ENCODE measurements at places on chromosomes 2 and 18.
A peak's percentile ranks its signal among the peaks of the same experiment; 100 is the strongest.

GRCh38 chr2:39370101-39370500 lies 67.0 kb downstream of the MAP4K3 start:
- DNase-seq = no peak

DNA sequence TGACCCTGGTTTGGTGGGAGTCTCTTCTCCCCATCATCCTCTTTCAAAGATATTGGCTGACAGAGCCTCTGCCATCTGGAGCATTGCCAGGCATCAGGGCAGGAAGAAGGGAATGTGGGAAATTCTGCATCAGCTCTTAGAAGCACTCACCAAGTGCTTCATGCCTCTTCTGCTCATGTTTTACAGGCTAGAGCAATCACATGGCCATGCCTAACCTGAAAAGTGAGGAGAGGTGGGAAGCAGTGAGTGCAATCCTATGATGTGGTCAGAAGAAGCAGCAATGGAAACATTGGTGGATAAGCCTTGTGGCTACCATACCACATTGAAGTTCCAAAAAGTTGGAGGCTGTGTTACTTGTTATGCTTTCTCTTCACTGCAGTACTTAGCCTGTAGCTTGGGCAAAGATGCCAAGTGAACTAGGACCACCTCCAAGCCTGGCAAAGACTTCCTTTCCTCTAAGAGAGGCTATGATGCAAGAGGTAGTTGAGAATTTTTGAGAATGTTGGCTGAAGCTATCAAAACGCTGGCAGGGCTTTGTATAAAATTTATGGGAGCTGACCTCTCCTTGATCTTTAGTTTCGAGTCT lies 64.1 kb downstream of the BCL2L11 start:
- DNase-seq = no peak

- DNase-seq = no peak
Measured at GRCh38 chr2:205766779-205767359, 84.6 kb downstream of the NRP2 start.

- DNase-seq = no peak
Measured at GRCh38 chr2:15311201-15311907, 249.8 kb downstream of the NBAS start.

DNA sequence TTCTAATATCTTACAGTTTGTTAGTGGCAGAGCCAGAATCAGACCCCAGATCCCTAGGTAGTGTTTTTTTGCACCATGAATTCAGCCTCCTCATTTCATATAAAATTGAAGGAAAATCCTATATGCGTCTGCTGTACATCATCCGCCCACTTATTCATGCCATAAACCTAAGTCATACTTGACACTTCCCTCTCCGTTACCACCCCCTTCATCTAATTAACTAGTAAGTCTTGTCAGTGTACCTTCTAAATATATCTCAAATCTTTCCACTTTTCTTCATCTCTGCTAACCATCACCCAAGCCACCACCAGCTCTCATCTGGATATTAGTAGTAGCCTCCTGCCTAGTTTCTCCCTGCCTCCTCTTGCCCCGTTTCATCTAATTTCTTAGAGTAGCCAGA lies 248.7 kb upstream of the SIX3 start:
- DNase-seq = no peak

DNA sequence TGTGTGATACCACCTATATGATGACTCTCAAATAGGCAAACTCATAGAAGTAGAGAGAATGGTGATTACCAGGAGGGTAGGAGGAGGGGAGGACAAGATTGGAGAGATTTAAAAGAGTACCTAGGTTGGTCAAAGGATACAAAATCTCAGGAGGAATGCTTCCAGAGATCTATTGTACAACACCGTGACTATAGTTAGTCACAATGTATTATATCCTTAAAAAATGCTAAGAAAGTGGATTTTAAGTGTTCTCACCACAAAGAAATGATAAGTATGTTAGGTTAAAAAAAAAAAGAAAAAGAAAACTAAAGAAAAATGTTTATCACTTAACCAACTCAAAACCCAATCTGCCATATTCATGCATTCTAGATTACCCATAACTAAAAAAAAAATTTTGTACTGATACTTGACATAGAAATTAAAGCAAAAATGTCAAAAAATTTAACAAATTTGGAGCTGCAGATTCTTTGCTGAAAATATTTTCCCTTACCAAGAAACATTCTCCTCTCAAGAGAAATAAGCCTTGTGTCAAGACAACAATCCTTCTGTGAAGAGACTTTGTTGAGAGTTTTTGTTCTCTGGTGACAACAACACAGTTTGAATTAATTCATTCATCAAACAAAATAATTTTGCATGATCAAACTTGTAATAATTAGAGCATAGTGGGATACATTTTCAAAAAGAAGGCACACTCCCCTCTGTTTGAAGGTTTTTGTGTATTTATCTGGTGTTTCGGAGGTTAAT lies 213.1 kb downstream of the DNER start:
- no peak for DNase-seq

GRCh38 chr2:62192811-62193210 lies 3.1 kb upstream of the B3GNT2 start:
- no peak for DNase-seq

DNA sequence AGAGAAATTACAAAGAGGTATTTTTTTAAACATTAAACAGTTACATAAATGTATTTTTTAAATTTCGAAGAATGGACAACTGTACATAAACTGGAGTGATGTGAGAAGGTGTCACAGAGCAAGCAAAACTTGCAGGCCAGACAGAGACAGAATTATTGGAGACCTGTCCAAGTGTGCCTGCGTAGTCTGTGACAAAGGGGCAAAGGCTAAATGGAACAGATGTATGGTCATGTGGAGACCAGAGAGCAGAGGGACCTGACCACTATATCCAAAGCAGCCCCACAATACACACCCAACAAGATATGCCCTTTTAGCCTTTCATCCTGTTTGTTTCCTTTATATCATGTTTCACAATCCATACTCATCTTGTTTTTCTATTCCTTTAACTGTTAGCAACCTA lies 225.3 kb upstream of the VWC2L start:
- no peak for DNase-seq

- DNase-seq = no peak
Measured at GRCh38 chr2:6800553-6800952, 65.2 kb downstream of the CMPK2 start.

- no peak for DNase-seq
Measured at GRCh38 chr2:2320486-2321199, 10.4 kb downstream of the MYT1L start.

DNA sequence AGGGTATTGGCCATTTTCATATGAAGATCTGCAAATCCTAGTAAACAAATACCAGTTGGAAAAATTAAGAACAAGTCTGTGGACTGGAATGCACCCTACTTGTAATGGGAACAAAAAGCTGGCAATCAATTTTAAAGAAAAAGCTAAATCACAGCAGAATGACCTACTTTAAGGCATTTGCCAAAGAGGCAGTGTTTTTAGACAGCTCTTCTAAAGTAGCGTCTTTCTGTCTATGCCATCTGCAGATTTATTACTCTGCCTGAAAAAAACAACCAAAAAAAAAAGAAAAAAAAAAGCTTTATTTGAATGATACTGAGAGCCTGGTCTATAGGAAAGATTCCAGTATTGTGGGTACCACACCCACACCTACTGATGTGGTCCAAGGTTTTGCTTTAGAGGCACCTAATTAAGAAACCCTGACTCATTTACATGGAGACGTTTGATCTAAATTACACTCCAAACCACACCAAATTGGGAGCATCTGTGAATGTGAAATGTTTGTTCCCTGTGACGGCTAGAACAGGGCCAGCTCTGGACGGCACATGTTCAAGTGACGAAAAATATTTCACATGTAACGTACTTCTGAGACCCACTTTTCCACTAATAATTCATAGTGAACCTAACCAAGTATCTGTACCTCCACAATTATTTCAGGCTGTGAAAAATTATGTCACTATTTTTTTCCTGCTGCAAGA lies 597.1 kb downstream of the ARHGAP15 start:
- DNase-seq = no peak

DNA sequence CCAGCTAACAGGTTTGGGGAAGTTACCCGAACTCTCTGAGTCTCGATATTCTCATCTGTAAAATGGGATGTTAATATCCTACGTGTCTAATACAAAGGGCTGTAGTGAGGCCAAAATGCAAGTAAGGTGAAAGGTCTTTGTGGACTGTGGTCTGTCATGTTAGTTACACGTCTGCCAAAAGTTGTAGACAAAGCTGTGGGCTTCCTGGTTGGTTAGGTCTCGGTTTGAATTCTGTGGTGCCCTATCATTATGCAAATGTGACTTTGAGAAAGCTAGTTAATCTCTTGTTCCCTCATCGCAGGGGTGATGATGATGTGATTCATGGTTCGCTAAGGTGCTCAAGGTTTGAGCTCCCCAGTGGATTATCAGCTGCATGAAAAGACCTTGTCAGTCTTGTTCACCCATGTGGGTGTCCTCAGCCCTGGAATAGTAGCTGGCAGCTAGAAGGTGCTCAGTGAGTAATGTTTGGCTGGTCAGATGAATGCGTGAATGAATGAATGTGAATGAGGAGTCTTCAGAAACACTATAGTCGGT lies 23.1 kb downstream of the TRIB2 start:
- DNase-seq = no peak

GRCh38 chr2:143533846-143534245 lies 404.6 kb downstream of the ARHGAP15 start:
- no peak for DNase-seq

GRCh38 chr2:187429989-187430388 lies 18.1 kb downstream of the CALCRL start:
- DNase-seq = peak; percentile 49

- DNase-seq = no peak
Measured at GRCh38 chr18:3179430-3180089, 40.2 kb downstream of the MYOM1 start.

DNA sequence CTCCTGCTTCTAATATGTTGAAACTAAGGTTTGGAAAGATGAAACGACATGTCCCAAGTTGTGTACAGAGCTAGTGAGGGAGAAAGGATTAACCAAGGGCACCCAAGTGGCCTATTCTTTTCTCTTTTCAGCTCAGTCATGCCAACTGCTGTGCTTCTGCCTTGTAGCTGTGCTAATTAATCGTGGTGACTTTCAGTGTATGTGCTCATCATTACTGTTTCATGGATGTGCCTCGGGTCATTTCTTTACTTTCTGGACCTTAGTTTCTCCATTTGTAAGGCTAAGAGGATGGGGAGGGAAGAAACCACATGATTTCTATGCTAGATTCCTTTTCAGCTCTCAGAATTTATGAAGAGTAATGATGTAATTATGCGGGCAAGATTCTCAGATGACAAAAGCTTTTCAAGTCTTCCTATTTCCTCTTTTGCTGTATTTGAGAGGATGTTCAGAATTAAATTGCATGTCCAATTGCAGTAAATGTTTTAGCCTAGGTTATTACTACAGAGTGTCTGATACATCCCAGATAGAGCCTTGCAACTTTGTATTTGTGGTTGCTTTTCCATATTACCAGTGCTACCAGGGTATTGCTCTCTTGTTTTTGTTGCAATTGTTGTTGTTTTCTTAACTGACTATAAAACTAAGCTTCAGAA lies 621.2 kb downstream of the CNTNAP5 start:
- DNase-seq = no peak

DNA sequence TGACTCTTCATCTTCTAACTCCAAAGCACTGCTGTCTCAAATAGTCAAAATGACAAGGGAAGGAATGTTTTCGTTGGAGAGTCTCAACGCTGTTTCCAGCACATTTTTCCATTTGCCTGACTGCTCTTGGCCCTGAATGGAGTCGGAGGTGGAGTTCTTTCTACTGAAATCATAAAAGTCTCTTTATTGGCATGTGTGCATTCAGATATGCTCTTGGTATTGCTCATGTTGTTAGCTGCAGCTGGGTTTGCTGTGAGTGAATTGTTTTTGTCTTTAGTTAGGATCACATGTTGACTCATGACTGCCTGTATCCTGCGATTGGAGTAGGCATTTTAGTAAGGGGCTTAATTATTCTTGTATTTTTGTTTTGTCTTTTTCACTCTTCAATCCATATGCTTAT lies 16.8 kb downstream of the TMEM17 start:
- no peak for DNase-seq

DNA sequence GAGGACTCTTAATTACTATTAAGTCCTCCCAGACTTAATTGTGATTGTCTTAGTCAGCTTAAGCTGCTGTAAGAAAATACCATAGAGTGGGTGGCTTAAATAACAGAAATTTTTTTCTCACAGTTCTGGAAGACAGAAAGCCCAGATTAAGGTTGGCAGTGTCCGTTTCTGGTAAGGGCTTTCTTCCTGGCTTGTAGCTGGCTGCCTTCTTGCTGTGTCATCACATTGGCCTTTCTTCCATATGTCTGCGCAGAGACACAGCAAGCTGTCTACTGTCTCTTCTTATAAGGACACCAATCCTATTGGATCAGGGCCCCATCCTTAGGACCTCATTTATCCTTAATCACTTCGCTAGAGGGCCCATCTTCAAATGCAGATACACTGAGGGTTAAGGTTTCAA lies 38.5 kb downstream of the ASXL3 start:
- no peak for DNase-seq

DNA sequence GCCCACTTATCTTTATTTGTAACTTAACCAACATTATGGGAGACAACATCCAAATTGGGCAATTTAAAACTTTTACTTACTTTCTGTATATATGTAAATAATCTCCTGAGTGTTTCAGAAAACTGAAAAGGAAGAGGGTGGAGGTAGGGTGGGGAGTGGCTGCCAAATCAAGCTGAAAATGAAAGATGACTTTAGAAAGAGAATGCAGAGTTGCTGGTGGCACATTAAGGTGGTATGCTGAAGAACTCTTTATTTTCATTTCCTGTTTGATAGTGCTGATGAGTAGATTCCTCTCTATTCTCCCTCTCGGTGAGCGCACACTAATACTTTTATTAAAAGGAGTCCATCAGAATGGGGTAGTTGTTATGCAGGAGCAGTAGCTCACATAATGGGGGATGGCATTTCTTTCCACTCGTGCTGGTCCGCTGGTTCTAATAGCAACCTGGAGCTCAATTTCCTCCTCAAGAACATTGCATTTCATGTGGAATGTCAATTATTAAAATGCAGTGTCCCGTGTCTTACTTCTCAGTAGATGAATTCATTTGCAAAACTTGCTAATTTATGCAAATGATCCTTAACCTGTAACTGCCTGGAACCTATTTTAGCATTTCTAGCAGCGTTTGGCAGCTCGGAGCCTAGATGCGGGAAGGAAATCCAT lies 466.9 kb upstream of the HNRNPA3 start:
- DNase-seq = no peak

DNA sequence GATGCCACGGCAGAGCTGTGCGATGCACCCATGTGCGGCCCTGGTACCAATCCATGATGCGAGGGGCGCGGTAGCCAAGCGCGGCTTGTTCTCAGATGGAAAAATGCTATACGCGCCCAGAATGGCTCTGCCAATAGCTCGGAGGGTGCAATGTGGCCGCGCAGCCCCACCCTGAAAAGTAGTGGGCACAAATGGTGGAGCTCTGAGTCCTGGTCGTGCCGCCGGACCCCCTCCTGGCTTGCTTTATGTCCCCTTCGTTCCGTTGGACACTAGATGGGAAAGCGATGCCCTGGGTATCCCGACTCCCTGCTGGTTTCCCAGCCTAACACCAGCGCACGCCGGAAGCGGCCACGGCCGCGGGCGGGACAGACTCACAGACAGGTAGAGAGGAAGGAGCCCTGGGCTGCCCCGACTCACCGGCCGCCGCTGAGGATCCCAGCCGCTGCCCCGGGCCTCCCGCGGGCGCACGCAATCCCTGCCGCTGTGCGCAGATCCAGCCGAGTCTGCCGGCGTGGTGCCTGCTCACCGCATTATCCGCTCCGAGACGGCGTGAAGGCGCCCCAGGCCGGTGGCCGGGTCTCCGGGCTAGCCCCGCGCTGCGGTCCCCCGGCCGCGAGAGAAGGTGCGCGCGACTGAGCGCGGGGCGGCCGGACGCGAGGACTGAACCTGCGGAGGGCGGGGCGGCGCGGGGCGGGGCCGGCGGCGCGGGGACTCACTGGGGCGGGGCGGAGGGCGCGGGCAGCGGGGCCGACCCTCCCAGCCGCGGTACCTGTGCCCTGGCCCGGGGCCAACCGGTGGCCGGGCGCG lies at the start of gene CDC42EP3:
Gene CDC42EP3 (minus strand): TSS at position 634 of the 807 bp plus-strand sequence. CDS start 25,055 bp downstream, outside the sequence.
- DNase-seq = no peak
